NCI-H510A treated with DMSO at 0.1 percent for 48 hours (cell line): ENCODE measurements at places on chromosomes 11 and 22.

GRCh38 chr11:115153135-115153534 lies 351.1 kb downstream of the CADM1 start:
- DNase-seq = no peak

DNA sequence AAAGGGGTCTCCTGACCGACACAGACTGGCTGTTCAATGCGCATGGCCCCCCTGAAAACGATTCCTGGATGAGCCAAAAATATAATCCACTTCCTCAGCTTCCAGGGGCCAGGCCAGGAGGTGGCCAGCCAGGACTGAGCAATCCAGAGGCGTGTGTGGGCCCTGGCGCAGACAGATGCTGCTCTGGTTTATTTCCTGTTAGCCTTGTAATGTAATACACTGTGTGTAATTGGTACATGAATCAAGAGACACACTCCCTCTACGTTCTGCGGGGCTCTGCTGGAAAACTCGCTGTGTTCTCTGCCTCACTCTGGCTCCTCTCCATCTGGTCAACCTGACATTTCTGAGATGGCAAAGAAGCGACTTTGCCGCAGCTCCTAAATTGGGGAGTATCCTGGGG lies 26.3 kb upstream of the ISX start:
- DNase-seq = no peak

GRCh38 chr11:126350836-126351235 lies 4.7 kb upstream of the ST3GAL4 start:
- DNase-seq = no peak

DNA sequence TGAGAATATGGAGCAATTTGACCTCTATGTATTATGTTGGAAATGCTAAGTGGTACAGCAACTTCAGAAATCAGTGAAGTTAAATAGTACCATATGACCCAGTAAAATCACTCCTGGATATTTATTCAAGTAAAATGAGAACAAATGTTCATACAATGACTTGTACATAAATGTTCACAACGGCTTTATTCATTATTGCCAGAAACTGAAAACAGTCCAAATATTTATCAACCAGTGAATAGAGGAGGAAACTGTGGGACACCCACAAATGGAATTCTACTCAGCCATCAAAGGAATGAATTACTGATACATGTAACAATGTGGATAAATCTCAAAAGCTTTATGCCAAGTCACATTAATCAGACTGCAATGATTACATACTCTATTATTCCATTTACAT lies 416.3 kb downstream of the AASDHPPT start:
- no peak for DNase-seq

DNA sequence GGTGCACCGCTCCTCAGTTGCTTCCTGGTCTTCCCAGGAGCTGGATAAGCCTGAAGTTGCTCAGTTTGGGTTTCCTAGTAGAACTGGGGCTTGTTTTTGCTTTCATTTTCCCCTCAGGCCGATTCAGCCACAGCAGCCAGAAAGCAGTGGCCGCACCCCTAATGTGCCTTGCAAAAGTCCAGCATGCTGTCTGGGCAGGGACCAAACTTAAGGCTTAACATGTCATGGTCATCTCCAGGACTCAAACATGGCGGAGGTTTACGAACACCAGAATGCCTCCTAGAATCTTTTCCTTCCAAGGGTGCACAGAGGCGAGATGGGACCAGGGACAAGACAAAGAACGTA lies 2.5 kb downstream of the GNG3 start:
- no peak for DNase-seq

- no peak for DNase-seq
Measured at GRCh38 chr11:82889133-82890001, 10.9 kb downstream of the PRCP start.
